ENCODE measurements at places on chromosomes 12 and 14.

DNA sequence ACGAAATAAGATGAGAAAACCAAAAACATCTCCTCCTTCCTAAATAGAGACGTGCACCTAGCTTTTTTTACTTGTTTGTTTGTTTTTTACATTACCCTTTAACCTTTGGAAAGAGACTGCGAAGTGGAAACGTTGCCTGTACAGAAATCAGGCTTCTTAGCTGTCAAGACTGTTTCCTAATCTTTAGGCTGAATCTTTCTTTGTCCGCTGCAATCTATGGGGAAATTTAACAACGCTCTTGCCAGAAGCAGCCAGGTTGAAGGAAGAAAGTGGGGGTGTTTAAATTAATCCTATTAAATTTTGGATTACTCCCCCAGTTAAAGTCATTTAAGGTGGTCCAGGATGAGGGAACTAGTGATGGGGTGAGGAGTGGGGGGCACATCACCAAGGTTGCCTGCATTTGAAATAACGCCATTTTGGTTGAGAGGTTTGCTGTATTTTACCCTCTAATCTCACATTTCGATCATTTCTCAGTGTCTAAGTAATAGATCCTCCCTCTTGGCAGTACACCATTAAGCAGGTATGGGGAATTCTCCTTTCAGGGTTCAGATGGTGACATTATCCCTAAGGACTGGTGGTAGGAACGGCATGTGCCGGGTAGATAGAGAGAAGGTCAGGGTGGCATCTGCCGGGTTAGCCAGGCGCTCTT, 2.6 kb downstream of the FLRT2 start:
- DNase-seq = no peak

DNA sequence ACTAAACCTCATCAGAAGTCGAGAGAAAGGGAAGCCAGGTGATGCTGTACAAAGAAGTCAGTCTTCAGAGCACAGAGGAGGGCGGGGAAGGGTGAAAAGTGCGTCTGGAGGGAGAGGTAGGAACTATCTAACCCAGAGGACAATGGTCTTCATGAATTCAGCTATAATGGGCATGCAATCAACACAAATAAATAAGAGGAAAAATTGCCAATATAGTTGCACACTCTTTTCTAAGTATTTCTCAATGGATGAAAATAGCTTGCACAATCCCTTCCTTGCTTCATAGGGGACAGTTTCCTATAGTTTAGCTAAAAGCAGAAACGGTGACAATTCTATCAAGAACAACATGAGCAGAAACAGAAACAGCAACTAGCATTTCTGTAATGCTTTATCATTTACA, 931.2 kb downstream of the AACS start:
- DNase-seq = no peak

DNA sequence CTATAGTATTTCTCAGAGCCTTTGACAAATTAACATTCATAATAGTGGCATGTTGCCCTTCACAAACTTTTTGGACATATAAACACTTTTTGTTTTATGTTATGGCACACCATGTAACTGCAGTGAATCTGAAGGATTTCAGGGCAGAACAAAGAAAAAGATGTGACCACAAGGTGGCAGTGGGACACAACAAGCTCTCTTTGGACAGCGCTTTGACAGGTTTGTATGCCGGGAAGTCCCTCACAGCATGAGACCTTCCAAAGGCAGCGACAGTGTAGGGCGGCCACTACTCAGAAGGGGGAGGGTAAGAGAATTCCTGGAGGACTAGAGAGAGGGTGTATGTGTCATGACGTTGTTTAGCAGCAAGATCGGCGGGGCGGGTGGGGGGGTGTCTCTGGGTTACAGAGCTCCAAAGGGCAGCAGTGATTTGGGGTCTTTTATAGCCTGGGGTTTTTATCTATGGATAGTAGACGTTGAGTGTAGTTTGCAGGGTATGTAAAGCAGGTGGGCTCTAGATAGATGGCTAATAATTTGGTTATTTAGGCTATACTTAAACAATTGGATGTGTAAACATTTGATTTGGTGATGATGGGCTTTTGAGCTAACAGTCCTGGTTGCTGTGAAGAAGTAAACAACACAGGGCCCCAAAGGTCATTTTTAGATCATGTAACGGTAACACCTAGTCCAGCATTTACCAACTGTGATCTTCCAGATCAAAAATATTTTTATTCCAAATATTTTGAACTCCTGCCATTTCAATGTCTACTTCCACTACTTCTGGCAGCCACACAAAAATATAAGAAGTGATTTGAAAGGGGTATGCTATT, 22.9 kb downstream of the ETFBKMT start:
- DNase-seq = peak; percentile 63

GRCh38 chr14:92729634-92730358, 18.6 kb downstream of the LGMN start:
- DNase-seq = peak; percentile 38

GRCh38 chr12:96302687-96303310, 97.4 kb downstream of the CDK17 start:
- no peak for DNase-seq

DNA sequence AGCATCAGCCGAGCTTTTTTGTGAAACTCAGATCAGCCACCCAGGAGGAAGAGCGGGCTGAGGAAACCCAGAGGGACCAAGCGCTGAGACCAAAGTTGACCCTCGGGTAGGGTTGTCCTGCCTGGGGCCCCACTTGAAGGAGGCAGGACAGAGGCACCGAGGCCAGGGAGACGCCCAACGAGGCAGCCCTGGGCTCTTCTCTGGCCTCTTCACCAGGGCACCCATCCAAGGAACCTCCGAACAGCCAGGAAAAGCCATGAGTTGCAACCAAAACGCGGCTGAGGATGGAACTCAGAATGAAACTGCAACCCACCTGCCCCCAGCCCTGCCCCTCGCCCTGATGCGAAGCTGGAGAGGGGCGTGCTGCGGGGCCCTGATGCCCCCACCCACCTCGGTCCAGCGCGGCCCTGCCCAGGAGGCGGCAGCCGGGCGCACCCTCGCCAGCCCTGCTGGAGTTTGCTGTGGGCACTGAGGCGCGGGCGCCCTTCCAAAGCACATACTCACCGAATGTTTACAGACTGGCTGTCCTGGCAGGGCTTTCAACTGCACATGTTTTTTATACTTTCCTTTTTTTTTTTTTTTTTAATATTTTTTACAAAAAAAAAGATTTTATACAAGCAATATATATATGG, 41.9 kb downstream of the JDP2 start:
- no peak for DNase-seq

DNA sequence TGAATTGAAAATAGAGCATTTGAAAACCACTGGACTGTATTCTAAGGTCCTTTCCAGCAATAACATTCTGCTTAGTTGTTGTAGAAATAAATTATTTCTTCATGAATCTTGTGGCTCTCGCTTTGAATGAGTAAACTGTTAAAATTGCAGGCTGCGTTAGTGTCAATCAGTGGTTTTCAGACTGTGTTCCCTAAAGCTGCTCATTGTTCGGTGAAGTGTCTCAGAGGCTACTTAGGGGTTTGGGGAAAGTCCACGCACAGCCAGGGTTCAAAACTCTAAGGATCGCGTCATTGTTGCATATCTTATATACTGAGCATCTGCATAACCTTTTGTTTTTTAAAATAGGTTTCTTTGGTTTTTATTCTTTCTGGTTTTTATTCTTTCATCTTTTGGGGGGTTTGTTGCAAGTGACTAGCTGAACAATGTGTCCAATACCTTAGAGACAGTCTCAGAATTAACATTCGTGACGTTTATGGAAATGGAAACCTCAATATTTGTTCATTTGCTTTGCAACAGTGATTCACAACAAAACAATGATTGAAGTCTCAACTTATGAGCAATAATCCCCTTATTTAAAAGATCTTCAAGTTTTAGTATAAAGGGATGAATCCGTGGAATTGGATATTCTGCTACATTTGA, 108.1 kb downstream of the TTLL5 start:
- no peak for DNase-seq

- no peak for DNase-seq
Observed at GRCh38 chr14:22973217-22974032, 8.9 kb downstream of the AJUBA start.

- no peak for DNase-seq
Observed at GRCh38 chr12:16789204-16789790, 183.3 kb upstream of the LMO3 start.

GRCh38 chr12:74689071-74689655, 151.5 kb downstream of the ATXN7L3B start:
- DNase-seq = peak; percentile 20

DNA sequence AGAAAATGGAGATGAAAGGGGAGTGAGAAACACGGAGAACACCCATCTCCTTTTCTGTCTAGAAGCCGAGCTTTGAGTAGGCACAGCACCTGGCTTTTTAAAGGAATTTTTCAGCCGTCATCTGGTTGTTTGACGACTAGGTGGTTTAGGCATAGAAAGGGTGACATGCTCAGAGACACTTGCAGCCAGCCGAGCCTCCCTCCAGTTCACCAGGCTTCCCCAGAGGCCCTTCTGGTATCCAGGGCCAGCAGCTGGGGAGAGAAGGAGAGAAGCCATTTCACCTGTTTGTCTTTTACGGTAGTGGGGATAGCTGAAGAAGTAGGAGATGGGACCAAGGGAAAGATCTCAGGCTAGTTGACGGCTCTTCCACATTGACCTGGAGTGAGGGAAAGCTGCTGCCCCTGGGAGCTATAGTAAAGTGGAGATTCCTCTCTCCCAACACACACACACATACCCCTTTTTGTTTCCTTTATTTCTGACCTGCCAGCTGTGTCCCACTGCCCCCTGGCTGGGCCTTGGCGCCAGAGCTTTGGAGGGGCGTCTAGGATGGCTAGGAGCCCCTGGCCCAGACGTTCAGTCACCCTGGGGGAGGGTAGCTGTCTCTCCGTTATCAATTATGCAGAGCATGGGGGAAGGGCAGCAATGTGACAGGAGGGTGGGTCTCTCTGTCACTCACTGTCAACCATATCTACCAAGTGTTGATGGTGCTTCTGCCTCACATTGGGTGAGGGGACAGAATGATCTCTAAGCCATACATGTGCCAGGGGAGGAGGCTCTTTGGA, 5.5 kb downstream of the MAP3K12 start:
- DNase-seq = no peak

- no peak for DNase-seq
Observed at GRCh38 chr12:98446060-98446459, 69.3 kb upstream of the TMPO start.

DNA sequence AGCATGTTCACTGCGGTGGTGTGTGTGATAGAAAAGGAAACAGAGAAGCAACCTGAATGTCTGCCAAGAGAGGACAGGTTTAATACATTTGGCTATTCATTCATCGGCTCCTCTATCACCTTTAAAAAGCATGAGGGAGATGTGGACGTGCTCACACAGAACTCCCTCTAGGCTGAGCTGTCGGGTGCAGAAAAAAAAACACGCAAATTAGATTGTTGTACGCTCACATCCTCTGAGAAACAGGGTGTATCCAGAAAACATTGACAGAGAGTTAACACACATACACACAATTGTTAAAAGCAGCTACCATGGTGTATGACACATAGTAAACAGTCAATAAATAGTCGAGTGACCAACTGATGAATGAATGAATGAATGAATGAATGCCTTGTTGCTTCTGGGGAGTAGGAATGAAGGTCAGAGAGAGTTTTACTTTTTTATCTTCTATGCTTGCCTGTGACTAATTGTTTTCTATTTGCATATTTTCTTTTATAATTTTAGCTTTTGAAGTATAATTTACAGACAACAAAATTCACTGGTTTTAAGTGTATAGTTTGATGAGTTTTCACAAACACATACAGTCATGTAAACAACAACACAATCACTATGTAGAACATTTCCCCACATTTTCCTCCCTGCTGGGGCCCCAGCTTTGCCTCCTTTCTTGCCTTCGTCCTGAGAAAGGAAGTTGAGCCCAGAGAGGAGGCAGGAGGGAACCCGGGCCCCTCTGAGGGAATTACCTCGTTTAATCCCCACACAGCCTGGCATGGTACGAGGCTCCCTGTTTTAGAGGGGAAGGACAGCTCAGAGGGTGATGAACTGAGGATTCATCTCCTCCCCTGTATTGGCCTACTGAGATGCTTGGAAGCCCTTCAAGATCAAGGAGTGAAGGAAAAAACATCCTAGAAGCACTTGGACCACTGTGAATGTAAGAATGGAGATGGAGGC, 19.7 kb upstream of the FAM222A start:
- DNase-seq = no peak

DNA sequence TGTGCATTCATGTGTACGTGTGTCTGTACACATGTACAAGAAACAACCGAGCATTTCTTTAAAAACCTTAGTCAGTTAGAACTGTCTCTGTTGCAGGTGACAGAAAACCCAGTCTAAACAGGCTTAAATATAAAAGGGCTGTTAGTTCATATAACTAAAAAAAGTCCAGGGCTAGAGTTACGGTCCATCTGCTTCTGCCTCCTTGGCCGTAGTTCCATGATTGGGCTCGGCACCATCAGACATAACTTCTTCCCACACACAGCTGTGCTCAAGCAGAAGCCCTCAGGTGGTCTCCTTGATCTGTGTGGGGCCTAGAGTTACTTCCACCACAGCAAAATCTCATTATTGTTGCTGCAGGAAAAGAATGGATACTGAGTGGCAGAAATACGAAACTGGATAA, 34.6 kb downstream of the CKB start:
- no peak for DNase-seq

DNA sequence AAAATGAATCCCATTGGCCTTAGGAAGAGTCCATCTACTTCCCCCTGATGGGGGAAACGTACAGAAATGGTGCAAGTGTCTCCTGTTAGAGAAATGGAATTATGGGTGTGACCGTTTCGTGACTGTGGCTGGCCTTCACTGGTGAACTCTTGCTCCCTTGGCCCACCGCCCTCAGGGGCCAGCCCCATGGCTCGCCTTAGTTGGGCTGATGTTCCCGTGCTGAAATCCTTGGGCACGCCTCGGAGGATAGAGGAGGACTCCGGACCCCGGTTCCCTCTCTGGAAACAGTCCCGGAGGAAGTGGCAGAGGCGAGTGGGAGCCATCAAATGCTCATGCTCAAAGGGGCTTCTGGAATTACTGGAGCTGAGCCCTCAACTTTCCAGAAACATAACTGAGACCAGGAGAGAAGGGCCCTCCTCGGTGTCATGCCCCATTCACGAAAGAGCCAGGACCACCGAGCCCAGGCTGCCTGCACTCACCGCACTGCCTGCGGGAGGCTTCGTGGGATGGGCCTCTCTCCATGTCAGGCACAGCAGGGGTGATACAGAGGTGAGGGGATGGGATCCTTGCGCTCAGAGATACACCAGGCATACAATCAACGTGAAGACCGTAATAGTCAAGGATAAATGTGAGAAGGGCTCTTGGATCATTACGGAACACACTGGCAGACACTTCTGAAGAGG, 10.1 kb upstream of the CACNA2D4 start:
- DNase-seq = no peak

DNA sequence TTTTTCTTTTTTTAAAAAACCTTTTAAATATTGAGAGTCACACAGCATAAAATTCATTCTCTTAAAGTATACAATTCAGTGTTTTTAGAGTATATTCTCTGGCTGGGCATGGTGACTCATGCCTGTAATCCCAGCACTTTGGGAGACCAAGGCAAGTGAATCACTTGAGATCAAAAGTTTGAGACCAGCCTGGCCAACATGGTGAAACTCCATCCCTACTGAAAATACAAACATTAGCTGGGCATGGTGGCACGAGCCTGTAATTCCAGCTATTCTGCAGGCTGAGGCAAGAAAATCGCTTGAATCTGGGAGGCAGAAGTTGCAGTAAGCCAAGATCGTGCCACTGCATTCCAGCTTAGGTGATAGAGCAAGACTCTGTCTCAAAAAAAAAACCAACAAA, 68.4 kb upstream of the BCAT1 start:
- DNase-seq = no peak

- DNase-seq = no peak
Observed at GRCh38 chr14:90500665-90501370, 104.0 kb downstream of the CALM1 start.

- DNase-seq = no peak
Observed at GRCh38 chr12:26268841-26269561, 73.6 kb downstream of the SSPN start.

GRCh38 chr14:79724934-79725717, 486.2 kb downstream of the DIO2 start:
- DNase-seq = no peak
